Stimulated activated CD4-positive, alpha-beta T cell treated with anti-CD3 and anti-CD28 coated beads, Interleukin-12 subunit alpha, Interleukin-12 subunit beta, amount 100 ng/mL, for 4 hours (primary cell): ENCODE measurements at places on chromosomes 13 and 19.

DNA sequence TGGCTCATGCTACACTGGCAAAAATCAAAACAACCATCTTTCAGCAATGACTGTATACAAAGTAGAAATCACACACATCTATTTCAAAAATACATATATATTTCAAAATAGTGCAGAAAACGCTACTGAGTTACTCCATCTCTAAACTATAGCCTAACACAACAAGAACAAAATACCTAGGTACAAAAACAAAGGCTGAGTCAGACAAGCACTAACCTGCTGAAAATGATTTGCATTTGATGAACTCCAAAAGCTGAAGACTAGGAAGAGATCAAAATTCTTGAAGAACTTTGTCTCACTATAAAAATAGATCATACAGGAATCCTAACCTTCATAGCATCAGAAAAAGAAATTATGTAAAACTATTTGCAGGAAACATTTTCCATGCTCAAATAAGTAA is 381.6 kb downstream of the EFNB2 start:
- DNase-seq = no peak

DNA sequence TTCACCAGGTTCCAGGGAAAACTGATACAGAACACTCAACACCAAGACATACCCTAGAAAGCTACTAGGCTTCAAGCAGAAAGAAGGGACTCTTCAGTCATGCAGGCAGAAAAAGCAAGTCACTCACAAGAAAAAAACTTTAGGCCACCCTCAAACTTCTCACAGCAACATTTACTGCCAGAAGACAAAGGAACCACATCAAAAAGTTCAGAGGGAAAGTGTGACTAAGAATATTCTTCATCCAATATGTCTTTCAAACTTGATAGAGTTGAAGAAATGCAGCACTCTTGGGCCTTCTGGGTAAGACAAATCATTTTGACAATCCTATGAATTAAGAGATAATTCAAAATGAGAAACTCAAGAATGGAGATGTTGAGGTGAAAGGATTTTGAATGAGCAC is 7.7 kb downstream of the DZIP1 start:
- no peak for DNase-seq

DNA sequence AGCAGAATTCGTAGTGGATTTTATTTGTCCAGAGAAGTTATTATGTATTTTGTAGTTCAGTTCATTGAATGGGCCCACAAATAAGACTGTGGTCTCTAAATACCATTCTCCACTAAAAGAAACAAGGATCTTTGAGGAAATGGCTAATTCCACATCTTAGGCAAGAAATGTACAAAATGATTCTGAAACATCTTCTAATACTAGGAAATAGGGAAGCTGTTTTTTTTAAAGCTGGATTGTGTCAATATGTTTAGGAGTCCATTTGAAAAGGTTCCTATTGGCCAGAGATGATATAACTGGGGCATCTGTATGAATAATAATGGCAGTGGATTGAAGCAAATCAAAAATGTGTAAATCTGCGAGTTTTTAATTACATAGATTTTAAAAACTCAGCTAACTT is 88.5 kb upstream of the SIAH3 start:
- no peak for DNase-seq

- DNase-seq = no peak
Observed at GRCh38 chr13:26867451-26868091, 107.0 kb upstream of the GPR12 start.

- no peak for DNase-seq
Observed at GRCh38 chr13:22874839-22875238, 305.9 kb upstream of the SGCG start.

GRCh38 chr13:33970746-33971561 is 153.0 kb downstream of the RFC3 start:
- DNase-seq = no peak

DNA sequence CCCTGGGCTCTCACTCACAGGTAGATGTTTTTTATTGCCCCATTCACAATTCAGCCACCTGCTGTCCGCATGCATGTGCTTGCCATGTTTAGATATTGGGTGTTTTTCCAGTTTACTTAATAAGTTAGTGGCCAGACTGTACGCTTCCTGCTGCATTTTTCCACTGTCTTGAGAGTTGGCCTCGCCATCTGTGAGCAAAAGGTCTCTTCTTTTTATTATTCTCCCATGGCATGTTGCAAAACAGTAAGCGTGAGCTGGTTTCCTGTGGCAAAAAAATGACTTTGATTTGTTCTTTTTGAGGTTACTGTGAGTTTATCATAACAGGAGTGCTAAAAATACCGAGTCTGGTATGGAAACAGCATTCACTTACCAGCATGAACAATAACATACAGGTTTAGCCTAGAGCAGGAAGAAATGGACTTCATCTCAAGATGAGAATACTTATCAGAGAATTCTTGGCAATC is 46.0 kb downstream of the SAE1 start:
- no peak for DNase-seq
